ENCODE measurements at places on chromosomes 11 and 22.

- DNase-seq: peak; percentile 34
Observed at GRCh38 chr11:101129203-101129943, at the start of gene PGR. Gene PGR (minus strand): TSS chr11:101129813. CDS start chr11:101129070, 743 bp downstream.

GRCh38 chr11:11860103-11860979 lies 18.6 kb downstream of the USP47 start:
- DNase-seq: no peak

DNA sequence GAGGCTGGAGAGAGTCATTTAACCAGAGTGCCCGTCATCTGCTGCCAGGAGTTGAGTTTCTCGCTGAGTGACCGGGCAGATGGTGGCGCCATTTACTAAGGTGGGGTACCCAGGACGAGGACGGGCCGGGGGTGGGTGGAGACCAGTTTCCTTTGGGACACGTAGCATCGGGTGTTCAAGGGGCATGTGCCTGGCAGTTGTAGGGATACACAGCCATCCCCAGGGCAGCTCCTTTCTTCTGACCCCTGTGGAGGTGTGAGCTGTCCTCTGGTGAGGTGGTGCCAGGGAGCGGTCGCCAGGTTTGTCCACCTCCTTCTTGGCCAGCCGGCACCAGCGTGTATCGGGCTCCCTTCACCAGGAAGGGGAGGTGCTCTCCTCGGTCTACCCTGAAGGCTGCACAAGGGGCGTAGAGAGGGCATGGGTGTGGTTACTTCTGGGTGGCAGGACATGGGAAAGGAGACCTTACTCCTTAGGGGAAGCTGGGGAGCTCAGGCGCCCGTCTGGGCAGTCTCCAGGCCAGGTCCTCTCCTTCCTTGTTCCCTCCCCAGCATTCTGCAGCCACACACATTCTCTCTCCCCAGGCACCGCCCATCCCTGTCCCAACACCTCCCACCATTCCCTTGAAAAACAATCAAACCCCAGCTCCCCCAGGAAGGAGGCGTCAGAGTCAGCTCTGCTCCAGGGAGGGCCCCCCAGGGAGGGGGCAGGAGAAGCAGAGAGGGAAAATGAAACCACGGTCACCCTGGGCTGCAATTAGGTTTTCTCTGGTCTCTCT lies 10.3 kb upstream of the MB start:
- DNase-seq: peak; percentile 38

GRCh38 chr22:19990188-19990587 lies 26.4 kb downstream of the ARVCF start:
- no peak for DNase-seq

DNA sequence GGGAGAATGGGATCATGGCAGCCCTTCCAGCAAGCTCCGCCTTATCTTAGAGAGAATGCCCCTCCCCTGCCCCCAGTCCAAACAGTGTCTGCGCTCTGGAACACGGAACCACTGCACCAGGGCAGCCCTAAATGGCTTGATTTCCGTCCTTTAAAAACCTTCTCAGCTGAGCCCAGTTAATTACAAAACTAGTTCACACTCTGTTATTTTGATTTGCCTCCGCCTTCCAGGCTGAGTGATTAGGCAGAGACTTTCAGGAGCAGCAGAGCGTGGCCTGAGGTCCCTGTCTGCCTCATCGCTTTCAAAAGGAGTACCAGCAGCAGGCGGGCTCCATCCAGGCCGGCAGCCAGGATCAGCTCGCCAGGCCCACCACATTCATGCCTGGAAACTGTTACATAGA lies 313.0 kb downstream of the BRD1 start:
- DNase-seq: peak; percentile 83

DNA sequence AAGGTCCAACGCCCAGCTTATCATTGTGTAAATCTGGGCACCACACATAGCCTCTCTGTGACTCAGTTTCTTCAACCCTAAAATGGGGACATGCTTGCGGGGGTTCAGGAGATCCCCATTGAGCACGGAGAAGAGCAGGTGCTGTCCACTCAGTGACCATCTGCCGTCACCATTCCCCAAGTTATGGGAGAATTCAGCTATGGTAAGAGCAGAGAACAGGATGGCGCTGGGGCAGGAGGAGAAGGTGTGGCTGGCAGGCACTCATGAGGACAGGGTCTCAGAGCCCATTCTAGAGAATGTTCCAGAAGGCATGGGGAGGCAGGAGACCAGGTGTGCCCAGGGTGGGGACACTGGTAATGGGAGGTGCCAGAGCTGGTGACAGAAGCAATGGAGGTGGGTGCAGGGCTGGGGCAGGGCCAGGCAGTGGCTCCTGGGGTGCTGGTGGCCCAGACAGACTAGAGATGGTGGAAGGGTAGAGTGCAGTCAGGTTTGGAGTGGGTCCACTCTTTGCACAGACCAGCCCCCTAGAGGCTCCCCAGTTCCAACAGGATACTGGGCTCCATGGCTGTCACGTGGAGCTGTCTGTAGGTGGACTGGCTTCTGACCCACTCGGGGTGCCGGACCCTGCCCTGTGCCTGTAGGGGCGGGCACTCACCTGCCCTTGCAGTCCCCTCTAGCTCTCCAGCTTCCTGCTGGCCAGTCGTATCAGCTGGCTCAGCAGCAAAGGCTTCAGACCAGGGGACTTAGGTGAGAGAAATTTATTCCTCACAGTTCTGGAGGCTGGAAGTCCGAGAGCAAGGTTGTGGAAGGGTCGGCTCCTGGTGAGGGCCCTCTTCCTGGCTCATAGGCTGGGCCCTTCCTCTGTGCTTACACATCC lies 84.7 kb downstream of the CDKN1C start:
- no peak for DNase-seq

- DNase-seq: no peak
Observed at GRCh38 chr11:75513250-75513649, 12.5 kb downstream of the GDPD5 start.

DNA sequence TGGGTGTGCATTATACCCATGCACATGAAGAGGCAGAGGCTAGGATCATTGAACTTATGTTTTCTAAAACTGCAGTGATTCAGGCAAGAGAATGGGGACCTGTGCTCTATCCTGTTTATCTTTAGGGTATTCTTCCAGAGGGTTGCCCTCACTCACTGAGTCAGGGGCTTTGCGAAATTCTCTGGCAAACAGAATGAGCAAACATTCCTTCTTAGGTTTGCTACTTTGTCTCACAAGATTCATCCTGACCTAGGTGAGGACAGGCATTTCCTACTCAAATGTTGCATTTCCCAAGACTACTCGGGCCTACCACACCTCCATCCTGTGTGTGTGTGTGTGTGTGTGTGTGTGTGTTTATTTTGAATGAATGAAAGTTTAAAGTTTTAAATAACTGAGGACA lies 2.7 kb upstream of the EIF3M start:
- DNase-seq: no peak

DNA sequence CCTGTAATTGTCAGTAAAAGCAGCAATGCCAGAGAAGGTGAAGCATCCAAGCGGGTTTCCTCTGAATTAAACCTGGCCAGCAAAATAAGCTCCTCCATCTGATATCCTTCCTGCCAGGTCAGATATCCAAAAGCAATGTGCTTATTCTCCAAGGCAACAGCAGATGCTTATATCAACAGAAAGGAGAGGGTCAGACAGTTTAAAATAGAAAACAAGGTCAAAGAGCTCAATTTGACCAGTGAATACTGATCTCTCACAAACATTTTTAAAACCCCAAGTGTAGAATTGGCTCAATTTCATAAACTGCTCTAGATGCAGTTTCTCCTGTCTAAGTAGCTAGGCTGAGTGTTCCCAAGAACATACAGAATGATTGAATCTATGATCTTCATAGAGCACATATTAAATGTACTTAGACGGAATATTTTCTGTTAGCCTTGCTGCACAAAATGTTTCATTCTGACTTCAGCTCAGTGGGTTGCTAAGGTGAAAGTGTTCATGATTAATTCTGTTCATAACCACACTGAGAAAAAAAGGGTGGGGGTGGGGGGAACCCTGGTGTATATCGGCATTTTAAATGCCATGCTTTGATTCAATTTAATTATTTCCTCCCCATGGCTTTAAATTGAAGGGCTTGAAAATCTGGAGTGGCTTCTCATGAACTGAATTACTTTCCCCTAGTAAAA lies 174.2 kb upstream of the ARHGAP20 start:
- DNase-seq: no peak

GRCh38 chr11:111344032-111344431 lies 35.0 kb downstream of the POU2AF1 start:
- DNase-seq: no peak

DNA sequence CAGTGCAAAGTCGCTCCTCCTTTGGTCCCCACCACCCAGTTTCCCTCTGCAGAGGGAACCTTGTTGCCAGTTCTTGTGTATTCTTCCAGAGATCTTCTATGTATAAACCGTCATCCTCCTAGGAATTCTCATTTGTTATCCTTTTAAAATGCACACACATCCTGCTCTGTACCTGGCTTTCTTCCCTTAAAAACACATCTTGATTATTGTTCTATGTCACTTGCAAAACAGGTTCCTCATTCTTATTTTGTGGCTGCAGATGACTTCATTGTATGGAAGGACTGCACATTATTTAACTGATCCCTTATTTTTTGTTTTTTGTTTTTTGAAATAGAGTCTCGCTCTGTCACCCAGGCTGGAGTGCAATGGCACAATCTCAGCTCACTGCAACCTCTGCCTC lies 26.6 kb upstream of the SYT7 start:
- DNase-seq: no peak

DNA sequence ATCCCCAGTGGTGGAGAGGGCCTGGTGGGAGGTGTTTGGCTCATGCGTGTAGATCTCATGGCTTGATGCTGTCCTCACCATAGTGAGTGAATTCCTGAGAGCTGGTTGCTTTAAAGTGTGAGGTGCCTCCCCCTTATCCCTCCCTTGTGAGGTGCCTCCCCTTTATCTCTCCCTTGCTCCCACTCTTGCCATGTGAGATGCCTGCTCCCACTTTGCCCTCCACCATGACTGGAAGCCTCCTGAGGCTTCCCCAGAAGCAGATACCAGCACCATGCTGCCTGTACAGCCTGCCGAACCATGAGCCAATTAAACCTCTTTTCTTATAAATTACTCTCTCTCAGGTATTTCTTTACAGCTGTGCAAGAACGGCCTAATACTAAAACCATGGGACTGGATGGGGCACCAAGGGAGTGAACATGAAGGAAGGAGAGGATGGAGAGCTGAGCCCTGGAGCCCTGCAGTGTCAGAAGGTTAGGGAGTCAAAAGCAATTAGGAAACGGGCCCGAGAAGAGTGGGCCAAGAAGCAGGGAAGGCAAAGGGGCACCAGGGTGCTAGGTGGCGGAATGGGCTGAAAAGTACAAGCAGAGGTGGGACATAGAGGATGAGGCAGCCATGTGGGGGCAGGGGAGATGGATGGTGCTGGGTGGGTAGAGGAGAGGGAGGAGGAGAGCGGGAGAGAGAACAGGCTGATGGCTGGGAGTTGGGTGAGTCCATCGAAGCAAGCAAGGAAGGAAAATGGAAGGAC lies 9.4 kb downstream of the IFITM10 start:
- no peak for DNase-seq

DNA sequence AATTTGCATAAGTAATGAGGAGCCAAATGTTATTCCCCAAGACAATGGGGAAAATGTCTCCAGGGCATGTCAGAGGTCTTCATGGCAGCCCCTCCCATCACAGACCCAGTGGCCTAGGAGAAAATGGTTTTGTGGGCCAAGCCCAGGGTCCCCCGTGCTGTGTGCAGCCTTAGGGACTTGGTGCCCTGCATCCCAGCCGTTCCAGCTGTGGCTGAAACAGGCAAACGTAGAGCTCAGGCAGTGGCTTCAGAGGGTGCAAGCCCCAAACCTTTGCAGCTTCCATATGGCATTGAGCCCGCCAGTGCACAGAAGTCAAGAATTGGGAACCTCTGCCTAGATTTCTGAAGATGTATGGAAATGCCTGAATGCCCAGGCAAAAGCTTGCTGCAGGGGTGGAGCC lies 79.9 kb downstream of the FAM181B start:
- DNase-seq: no peak

DNA sequence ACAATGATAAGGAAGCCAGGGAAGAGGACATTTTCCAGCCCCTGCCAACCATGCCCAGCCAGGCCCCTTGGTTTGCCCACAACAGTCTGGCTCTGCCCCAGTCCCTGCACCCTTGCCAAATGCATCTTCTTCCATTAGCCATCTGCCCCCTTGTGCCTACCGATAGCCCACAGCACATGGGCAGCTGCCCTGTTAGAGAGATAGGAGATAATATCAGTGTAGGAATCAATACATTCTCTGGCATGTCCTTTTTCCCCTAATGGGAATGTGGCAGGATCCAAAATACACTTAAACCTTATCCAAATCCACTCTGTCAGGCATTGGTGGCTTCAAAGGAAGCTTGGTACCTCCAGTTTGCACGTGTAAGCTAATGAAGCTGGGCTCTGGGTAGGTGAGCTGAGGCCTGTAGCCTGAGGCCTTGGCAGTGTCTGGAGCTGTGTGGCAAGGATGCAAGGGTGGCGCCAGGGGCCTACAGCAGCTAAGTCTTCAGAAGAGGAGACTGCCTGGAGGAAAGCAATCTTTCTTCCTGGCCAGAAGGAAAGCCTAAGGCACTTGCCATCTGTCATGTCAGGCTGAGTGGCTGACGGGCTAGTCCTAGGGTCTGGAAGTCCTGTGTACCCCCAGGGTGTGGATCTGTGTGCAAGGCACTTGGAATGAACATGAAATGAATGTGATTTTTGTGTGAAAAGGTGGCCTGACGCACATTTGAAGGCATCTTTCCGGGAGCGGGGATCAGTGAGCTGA lies 164.2 kb upstream of the TBCEL start:
- DNase-seq: no peak

- DNase-seq: peak; percentile 36
Observed at GRCh38 chr22:18110194-18110953, at the start of gene TUBA8. Gene TUBA8 (plus strand): TSS chr22:18110809. CDS start chr22:18110866, 57 bp downstream.

DNA sequence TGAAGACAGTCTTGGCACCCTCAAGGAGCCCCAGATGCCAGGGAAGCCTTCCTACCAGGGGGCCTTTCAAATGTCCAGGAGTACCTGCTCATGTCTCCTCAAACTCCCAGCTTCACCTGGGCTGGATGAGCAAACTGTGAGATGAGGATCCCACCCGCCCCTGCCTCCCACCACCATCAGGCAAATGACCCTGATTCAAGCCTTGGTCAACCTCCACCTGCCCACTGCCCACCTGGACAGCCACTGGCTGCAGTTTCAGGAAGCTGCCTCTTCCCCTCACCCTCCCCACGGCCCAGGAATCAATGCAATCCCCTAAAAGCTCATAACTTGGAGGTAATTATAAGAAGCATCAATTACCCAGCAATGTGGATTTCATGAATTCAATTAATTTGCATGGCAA lies 122.7 kb downstream of the BUD13 start:
- DNase-seq: no peak

- DNase-seq: no peak
Observed at GRCh38 chr22:46386312-46386711, 50.8 kb downstream of the TRMU start.

GRCh38 chr11:106553304-106553703 lies 465.0 kb downstream of the GUCY1A2 start:
- DNase-seq: no peak

- DNase-seq: no peak
Observed at GRCh38 chr11:57479021-57479663, 18.8 kb downstream of the RTN4RL2 start.

- DNase-seq: no peak
Observed at GRCh38 chr11:88831303-88831890, 234.4 kb downstream of the GRM5 start.

- no peak for DNase-seq
Observed at GRCh38 chr11:106159836-106160235, 82.4 kb downstream of the AASDHPPT start.

GRCh38 chr11:82004537-82005213 lies 729.0 kb downstream of the FAM181B start:
- no peak for DNase-seq

GRCh38 chr11:116166573-116167465 lies 606.0 kb downstream of the BUD13 start:
- peak; percentile 49 for DNase-seq

GRCh38 chr11:37951996-37952395 lies 1354.0 kb upstream of the RAG2 start:
- no peak for DNase-seq

Measured in NCI-H345 (cell line).